ENCODE measurements at places on chromosomes 13 and 19.

GRCh38 chr13:41520660-41521630 lies 63.6 kb downstream of the RGCC start:
- DNase-seq: no peak

GRCh38 chr13:43339145-43339804 lies 315.9 kb downstream of the DNAJC15 start:
- DNase-seq: no peak

GRCh38 chr13:71577127-71577526 lies 289.9 kb downstream of the DACH1 start:
- no peak for DNase-seq

- no peak for DNase-seq
Measured at GRCh38 chr13:98054301-98054700, 88.6 kb upstream of the FARP1 start.

DNA sequence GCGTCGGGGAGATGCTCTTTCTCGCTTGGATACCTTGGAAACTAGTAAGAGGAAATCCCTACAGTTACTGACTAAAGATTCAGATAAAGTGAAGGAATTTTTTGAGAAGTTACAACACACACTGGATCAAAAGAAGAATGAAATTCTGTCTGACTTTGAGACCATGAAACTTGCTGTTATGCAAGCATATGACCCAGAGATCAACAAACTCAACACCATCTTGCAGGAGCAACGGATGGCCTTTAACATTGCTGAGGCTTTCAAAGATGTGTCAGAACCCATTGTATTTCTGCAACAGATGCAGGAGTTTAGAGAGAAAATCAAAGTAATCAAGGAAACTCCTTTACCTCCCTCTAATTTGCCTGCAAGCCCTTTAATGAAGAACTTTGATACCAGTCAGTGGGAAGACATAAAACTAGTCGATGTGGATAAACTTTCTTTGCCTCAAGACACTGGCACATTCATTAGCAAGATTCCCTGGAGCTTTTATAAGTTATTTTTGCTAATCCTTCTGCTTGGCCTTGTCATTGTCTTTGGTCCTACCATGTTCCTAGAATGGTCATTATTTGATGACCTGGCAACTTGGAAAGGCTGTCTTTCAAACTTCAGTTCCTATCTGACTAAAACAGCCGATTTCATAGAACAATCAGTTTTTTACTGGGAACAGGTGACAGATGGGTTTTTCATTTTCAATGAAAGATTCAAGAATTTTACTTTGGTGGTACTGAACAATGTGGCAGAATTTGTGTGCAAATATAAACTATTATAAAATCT lies 2.7 kb upstream of the KCNRG start:
- no peak for DNase-seq

DNA sequence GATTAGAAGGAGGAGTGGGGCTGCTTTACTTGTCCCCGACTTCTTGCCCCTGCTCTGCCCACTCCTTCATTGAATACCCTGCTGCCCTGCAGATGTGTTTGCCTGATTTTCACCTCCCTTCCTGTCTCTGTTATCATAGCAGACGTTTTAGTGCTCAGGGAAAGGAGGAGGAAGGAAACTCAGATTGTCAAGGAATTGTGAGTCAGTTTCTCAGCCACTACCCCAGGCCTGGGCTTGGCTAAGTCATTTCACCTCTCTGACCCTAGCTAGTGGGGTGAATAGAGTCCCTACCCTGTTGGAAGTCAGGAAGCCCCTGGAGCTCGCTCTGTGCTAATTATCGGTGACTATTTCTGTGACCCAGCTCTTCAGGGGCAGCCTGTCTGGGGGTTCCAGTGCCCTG lies 3.9 kb downstream of the BCKDHA start:
- DNase-seq: no peak

GRCh38 chr13:21733475-21734263 lies 62.8 kb downstream of the FGF9 start:
- no peak for DNase-seq

- no peak for DNase-seq
Measured at GRCh38 chr13:78298657-78299056, 304.7 kb downstream of the POU4F1 start.

- DNase-seq: no peak
Measured at GRCh38 chr13:106232681-106233080, 302.8 kb downstream of the EFNB2 start.

- no peak for DNase-seq
Measured at GRCh38 chr13:98374750-98375149, 197.7 kb upstream of the RNF113B start.

DNA sequence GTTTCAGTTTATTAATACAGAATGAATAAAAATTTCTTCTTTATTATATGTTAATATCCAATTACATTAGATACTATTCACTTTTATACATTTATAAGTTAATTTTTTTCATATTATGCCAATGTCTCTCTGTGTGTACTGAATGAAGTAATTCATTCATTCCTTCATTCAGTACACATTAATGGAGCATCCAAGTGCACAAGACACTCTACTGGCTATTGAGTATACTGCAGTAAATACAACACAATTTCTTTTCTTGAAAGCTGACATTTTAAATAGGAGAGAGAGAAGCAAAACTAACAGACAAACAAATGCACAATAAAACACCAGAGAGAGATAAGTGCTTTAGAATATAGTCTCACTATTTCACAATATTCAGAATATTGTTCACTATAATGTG lies 1038.3 kb upstream of the SPRY2 start:
- DNase-seq: no peak

GRCh38 chr13:32210101-32210500 lies 105.1 kb downstream of the ZAR1L start:
- DNase-seq: no peak

DNA sequence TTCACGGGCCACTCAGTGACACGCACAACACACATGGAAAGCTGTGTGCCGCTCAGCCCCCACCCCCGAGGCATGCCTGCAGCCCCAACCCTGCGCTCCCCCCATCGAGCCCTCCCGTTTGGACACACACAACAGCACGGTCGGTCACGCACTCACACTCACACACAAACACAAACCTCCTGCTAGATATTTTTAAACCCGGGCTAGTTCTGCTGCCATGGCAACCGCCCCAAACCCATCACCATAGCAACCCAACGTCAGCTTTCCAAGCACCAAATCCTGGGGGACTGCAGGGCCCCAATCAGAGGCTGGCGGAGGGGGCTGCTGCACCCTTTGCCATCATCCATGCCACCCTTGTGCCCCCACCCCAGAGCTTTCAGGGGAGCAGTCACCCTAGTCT lies 2.5 kb upstream of the NOVA2 start:
- DNase-seq: no peak

Data from NCI-H1048 (cell line).